GM12891 (cell line): ENCODE measurements at places on chromosomes 2 and 18.

- DNase-seq: no peak
Measured at GRCh38 chr18:55064760-55065159, 105.5 kb upstream of the CCDC68 start.

DNA sequence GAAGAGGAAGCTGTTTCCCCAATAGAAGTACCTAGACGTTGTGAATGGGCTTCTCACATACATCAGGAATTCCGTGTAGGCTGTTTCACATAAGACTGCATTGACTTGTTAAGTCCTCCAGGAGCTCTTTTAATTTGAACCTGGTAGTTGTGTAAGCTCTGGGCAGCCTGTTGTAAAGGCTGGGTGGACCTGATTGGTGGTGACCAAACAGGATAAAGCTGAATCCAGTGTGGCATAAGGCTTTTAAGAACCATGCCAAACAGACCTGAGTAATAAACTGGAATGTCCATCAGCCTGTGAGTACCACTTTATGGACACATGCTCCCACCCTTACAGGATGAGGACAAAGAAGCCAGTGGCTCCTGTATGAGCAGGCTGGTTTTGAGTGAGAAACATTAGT is 24.1 kb downstream of the RMND5A start:
- no peak for DNase-seq

DNA sequence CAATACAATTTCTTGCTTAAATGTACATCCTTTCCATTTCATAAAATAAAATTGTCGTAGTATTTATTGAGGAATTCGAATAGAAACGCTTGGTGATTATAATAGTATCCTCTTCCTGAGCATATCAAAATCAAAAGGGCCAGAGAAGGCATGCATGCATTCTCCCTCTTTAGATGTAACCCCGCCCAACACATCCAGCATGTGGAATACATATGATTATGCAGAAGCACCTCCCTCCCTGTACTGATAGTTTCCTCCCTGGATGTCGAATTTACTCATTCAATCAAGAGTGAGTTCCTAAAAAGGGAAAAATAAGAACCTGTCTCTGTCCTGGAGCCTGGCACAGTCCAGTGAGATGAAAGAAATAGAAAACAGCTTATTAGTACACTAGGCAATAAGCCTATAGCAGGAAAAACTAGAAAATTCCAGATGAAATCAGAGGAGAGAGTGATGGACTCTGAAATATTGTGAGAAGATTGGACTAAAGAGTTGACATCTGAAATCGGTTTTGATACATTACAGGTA is 262.9 kb downstream of the RDH14 start:
- no peak for DNase-seq

DNA sequence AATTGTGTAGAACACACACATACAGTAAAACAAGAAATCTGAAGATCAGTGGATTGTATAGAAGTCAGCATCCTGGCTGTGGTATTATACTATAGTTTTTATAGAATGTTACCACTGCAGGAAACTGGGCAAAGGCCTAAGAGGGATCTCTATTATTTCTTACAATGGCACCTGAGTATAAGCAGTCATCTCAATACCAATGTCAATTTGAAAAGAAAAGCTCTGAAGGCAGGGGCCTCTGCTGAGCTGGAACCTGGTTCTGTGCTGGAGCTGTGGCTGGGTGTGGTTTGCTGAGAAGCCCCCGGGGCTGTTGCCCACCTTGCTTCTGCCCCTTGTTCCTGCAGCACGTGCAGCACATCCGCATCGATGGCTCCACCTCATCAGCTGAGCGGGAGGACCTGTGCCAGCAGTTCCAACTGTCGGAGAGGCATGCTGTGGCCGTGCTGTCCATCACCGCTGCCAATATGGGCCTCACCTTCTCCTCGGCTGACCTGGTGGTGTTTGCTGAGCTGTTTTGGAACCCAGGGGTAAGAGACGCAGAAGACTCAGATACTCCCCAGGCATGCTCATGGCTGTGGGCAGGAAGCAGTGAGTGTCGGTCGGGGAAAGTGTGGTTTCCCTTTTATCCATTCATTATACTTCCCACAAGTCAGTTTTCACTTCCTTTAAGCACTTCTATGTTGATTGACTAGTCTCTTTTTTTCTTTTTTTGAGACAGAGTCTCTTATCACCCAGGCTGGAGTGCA is 23.5 kb upstream of the RPL37A start:
- peak; percentile 20 for DNase-seq

- no peak for DNase-seq
Measured at GRCh38 chr2:175167076-175167791, 769 bp downstream of the ATF2 start.
